Muscle of arm (tissue), 14 donors: ENCODE measurements at places on chromosomes 4 and X. TPM values are rescaled to one million over a fixed set of nuclear protein-coding genes. Genes with fewer than 3 reads are reported as not detected.

DOCK11 gene
- 20.5 TPM for polyA plus RNA-seq

AVPR2 gene
- polyA plus RNA-seq = 0.88 TPM

NWD2 gene
- polyA plus RNA-seq = not detected

MRFAP1 gene
- 207 TPM for polyA plus RNA-seq

TMPRSS11D gene
- not detected for polyA plus RNA-seq

BCAP31 gene
- polyA plus RNA-seq = 66.7 TPM

GAGE12D gene
- polyA plus RNA-seq = not detected

DNA sequence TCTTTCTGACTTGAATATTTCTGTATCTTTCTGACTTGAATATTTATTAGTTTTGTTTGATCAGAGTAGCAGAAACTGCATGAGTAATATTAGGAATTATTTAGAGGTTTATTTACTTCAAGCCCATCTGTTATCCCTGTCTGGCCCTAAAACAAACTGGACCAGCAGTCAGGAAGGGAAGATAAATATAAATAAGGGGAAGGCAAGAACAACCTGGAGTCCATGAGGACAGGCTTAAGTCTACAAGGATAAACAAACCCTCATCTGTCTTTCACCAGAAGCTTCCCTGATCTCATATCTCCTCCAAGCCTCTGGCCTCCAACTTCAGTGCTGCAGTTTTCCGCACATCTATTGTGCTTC lies 524.9 kb downstream of the CENPC start:
- no peak for DNase-seq

DNA sequence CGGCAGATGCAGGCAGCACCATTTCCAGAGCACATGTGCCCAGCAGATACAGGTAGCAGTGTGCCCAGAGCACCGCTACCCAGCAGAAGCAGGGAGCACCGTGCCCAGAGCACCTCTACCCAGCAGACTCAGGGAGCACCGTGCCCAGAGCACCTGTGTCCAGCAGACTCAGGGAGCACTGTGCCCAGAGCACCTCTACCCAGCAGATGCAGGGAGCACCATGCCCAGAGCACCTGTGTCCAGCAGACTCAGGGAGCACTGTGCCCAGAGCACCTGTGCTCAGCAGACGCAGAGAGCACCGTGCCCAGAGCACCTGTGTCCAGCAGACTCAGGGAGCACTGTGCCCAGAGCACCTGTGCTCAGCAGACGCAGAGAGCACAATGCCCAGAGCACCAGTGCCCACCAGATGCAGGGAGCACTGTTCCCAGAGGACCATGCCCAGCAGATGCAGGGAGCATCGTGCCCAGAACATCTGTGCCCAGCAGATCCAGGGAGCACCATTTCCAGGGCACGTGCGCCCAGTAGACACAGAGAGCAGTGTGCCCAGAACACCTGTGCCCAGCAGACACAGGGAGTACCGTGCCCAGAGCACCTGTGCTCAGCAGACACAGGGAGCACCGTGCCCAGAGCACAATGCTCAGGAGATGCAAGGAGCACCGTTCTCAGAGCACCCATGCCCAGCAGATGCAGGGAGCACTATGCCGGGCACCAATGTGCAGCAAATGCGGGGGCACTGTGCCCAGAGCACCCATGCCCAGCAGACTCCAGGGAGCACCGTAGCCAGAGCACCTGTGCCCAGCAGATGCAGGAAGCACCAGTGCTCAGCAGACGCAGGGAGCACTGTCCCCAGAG lies 236.4 kb downstream of the DHRSX start:
- DNase-seq = no peak

DNA sequence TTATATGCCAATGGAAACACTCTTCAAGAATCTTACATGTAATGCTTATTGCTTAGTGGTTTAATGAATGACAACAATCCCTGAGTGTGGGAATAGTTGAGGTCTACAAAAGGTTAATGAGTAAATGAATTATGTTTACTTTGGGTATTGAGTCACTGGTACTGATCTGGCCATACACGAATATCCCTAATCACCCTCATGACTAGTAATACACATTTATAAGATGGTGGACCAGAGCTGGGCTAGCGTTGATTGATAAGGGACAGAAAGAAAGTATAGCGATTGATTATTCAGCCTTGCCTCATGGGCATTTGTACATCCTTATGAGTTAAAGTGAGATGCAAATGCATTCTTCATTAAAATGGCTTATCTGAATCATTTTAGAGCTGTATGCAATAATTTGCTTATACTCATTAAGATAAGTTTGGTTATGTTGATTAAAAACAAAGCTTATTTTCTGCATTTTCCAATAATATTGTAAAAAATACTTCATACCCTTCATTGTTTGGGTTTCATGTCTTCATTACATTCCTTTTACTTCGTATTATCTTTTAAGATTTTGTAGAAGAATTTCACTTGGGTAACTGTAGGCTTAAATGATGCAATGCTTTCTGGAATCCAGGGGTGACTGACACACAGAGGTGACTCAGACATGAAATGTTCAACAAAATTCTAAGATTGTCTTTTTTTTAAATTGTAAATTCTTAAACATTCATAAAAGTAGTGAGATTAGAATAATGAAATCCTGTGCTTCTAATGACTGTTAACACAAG lies 47.4 kb downstream of the FGF2 start:
- no peak for DNase-seq

- no peak for DNase-seq
Observed at GRCh38 chr4:186676531-186677161, 47.0 kb downstream of the FAT1 start.

DNA sequence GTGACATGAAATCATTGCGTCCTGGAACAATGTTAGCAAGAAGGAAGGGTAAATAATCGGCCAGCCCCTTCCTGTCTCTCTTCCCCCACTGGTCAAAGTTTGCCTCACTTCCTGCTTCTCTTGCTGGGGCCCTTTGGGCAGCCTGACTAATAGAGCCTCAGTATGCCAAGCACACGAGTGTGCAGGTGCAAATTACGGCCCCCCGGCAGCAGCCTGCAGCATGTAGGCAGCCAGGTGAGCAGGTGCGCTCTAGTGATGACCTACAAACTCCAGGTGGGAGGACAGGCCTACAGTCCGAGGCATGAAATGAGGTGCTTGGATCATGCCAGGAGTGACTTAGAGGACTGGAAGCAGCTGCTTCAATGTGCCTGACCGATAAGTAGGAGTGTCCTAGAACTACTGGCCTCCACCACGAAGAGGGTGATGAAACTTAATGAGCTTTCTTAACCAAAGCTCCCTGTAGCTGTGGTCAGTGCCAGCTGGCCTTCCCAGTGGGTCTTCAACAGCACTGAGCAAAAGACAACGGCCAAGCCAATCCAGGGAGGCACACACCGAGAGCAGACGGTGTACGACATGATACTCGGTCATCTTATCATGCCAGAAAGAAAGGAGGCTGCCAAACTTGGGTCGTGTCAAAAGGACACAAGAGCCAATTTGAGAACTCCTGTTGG lies 26.1 kb upstream of the FAT1 start:
- no peak for DNase-seq

DNA sequence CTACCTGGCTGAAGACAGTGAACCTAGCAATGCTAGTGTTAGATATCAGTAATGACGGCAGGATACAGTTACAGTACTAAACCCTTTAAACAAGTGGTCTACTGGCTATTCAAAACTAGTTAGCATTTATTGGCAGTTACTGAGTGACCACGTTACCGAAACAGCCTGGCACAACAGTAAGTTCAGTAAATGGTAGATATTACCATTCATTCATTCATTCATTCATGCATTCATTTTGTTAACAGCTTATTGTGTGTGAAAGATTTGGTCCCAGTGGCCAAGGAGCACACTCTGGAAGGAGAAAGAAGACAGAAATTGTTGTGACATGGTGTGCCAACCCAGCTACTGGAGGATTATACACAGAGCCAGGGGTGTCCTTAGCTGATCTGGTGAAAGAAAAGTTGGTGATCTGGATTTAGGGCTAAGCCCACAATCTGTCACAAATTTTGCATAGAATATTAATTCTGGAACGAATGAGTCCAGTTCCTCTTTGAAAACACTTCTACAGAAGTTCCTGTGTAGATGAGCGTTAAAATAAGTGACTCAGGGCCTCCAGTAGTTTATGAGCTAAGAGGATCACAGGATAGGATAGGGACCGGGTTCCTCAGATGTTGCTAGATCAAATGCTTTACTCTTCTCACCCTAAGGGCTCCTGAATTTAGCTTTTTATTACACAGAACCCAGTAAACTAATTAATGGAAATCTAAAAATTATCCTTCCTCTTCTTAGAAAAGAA lies 179.1 kb downstream of the CBR4 start:
- DNase-seq = no peak

DNA sequence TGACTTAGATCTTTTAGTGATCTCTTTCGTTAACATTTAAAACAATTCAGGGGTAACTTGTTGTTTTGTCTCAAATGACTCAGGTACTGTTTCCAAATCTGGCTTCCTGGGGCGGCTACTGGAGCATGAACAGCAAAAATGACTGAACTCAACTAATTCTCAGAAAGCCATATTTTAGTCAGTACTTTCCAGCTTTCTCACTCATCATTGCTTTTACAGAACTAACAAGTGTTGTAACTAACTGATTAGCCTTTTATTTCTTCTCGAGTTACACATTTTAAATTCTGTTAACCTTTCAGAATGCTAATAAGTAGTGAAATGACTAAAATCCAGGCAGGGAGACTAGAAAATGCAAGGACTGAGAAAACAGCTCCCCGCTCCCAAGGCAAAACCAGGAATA lies 55.3 kb downstream of the JADE3 start:
- no peak for DNase-seq

DNA sequence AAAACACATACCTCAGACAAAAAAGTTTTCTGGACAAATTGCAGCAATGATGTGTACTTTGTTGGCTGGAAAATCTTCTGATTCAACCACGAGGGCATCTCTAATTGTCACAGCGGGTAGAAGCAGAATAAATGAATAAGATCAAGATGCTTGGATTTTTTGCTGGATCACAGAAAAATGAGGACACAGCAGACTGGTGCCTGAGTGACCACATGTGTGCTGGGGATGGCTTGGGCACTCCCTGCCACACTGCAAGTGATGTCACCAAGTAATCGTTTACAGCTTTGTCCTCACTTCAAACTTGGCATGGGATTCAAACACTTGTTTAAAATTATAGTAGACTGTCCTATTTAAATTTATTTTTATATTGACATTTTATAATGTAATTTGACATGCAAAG lies 557.0 kb downstream of the SPRY1 start:
- no peak for DNase-seq

GRCh38 chr4:129231945-129232588 lies 136.1 kb downstream of the C4orf33 start:
- DNase-seq = no peak

DNA sequence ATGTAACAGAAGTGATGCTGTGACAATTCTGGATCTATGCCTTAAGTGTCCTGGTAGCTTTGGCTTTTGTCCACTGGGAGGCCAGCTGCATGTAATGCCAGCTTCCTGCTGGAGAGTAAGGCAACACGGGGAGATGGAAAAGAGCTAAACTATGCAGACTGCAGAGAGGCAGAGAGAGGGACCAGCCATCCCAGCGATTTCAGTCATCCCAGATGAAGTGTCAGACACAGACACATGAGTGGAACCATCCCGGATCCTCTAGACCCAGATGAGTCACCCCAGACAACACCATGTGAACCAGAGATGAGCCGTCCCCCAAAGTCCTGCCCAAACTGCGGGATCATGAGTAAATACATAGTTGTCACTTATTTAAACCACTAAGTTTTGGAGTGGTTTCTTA lies 14.6 kb downstream of the SRPX start:
- no peak for DNase-seq

DNA sequence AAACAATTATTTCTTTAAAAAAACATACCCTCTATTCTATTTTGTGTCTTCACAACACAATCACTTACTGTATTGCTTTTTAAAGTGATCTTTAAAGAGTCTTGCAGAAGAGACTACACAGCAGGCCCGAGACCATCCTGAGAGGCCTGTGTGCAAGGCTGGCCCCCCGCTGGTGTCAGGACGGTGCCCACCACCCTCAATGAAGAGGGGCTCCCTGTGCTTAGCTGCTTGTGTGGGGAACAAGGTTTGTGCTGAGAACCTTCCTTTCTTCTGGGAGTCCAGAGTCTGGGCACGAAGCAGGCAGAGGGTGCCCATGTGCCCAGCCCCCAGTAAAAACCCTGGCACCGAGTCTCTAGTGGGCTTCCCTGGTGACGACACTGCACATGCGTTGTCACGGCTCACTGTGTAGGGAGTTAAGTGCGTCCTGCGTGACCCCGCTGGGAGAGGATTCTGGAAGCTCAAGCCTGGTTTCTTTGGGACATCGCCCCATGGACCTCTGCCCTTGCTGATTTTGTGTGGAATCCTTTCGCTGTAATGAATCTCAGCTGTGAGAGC lies 22.0 kb downstream of the RGS12 start:
- no peak for DNase-seq

DNA sequence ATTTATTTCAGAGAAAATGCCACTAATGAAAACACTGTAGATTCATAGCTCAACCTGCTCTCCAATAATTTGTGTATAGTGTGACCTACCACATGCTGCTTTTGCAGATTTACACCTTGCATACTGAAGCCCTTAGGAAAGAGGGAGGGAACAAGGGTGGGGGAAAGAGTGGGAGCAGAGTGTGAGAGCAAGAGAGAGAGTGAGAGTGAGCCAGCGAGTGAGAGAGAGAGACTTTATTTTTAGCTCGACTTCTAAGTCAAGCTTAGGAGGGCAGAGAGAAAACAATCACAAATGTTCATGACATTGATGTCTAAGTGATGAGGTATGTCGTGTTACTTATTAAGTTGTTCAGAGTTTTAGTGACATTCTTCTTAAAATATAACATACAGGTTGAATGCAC lies 112.5 kb upstream of the HAND2 start:
- no peak for DNase-seq

GRCh38 chr4:82797405-82798111 lies 1.0 kb downstream of the SCD5 start:
- no peak for DNase-seq

DNA sequence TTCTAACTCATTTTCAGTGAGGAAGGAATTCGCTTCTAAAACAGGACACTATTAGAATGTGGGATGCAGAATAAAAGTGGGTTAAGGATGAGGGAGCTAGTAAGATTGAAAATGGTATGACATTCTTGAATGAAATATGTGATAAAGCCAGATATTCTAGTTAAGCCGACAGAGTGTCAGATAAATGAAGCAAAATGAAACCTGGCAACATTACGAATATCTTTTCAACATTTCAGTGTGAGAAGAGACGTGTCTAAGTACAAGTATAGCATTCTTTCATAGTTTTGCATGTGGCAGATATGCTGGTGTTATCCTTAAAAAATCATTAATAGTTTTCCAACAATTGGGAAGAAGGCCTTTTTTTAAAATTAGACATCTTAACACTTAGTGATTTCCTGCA lies 1101.4 kb downstream of the RPA4 start:
- DNase-seq = no peak

GRCh38 chr4:13938299-13938698 lies 310.8 kb upstream of the BOD1L1 start:
- no peak for DNase-seq
